B cell (primary cell): ENCODE measurements at places on chromosomes 12 and 14. TPM values are rescaled to one million over a fixed set of nuclear protein-coding genes. Genes with fewer than 3 reads are reported as not detected.

DNA sequence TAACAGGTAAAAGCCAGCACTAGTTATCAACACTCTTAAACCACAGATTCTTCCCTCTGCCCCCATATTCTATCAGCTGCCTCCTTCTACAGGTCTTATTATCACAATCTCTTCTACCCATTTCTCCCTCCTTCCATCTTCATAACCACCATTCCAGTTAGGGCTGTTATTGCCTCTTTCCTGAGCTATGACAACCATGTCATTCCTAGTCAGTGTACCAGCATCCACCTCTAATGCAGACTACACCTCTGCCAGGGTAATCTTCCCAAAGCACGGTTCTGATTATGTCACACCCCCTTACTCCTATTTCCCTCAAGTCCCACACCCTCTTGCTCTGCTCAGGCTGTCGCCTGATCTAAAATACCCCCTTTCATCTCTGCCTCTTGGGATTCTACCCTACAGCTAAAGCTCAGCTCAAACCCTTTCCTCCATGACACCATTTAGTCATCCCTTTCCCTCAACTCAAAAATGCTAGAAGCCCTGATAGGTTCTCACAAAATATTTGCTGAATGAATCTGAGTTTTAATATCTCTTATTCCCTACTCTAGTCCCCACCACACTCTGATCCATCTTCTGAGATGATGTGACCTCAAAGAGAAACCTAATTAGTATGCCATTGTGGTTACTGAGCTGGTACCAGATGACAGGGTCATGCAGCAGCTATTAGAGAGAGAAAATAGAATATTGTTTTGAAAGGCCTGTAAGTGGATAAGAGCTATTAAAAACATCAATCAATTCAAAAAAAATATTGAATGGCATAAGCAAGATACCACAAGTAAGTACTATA is 11.7 kb downstream of the RACGAP1 start:
- H3K36me3 ChIP-seq = no peaks in the 10 kb centered on the region
- no peak overlapping the region for H3K4me3 ChIP-seq
- H3K27me3 ChIP-seq = no peaks in the 10 kb centered on the region
- no peak for DNase-seq

- H3K27me3 ChIP-seq = no peaks in the 10 kb centered on the region
- H3K4me3 ChIP-seq = no peak overlapping the region
- DNase-seq = no peak
- no peak overlapping the region for H3K27ac ChIP-seq
Observed at GRCh38 chr12:79415321-79415720, 275.4 kb downstream of the PAWR start.

- no peak for DNase-seq
- H3K4me1 ChIP-seq = no peaks in the 10 kb centered on the region
- H3K27me3 ChIP-seq = no peaks in the 10 kb centered on the region
Observed at GRCh38 chr14:84807673-84808072, 722.3 kb upstream of the FLRT2 start.

GRCh38 chr14:58362798-58363412 is 32.8 kb upstream of the TOMM20L start:
- no peaks in the 10 kb centered on the region for H3K27me3 ChIP-seq
- no peak overlapping the region for H3K27ac ChIP-seq
- peaks cover 19% of the 10 kb centered on the region for H3K36me3 ChIP-seq
- H3K4me3 ChIP-seq = no peak overlapping the region

- H3K27ac ChIP-seq = no peak overlapping the region
- H3K27me3 ChIP-seq = no peaks in the 10 kb centered on the region
- H3K36me3 ChIP-seq = no peaks in the 10 kb centered on the region
Observed at GRCh38 chr12:4046495-4046840, 173.3 kb upstream of the PARP11 start.

DNA sequence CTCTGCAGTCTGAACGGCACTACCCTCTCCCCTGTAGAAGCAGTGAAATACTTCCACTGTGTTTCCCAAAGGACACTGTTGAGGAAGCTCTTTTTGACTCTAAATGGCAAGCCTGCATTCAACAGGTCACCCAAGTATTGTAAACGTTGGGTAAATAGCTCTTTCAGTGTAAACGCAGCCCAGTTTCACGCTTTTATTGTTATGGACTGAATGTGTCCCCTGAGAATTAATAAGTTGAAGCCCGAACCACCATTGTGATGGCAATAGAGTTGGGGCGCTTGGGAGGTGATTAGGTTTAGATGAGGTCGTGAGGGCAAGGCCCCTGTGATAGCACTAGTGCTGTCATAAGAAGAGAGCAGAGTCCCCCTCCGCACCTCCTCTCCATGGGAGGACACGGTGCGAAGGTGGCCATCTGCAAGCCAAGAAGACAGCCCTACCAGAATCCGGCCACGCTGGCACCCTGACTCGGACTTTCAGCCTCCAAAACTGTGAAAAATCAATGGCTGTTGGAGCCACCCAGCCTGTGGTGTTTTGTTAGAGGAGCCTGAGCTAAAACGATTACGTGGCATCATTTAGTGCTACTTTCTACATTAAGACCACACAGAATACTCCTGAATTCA is 1.1 kb downstream of the SERPINA10 start:
- H3K27ac ChIP-seq = no peak overlapping the region
- H3K4me3 ChIP-seq = no peak overlapping the region
- H3K27me3 ChIP-seq = no peaks in the 10 kb centered on the region
- no peaks in the 10 kb centered on the region for H3K36me3 ChIP-seq
- no peaks in the 10 kb centered on the region for H3K4me1 ChIP-seq

DNA sequence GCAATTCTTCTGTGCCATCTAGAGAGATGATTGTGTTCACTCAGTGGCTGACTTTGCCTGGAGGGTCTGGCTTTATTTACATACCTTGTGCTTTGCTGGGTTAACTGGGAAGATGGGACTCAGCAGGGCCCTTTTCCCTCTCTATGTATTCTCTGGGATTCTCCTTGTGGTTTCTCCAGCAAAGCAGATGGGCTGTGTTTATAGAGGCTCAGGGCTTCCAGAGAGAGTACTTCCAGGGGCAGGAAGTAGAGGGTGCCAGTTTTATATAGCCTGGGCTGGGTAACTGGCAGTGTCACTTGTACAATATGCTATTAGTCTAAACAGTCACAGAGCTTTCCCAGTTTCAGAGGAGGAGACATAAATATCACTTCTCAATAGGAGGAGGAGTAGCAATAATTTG is 509.9 kb downstream of the DIO2 start:
- no peaks in the 10 kb centered on the region for H3K36me3 ChIP-seq
- H3K27ac ChIP-seq = no peak overlapping the region
- H3K27me3 ChIP-seq = no peaks in the 10 kb centered on the region
- no peaks in the 10 kb centered on the region for H3K4me1 ChIP-seq
- H3K4me3 ChIP-seq = no peak overlapping the region

GRCh38 chr12:49823951-49824350 is 4.3 kb downstream of the NCKAP5L start:
- no peak overlapping the region for H3K27ac ChIP-seq
- no peaks in the 10 kb centered on the region for H3K27me3 ChIP-seq
- H3K4me3 ChIP-seq = no peak overlapping the region
- H3K36me3 ChIP-seq = no peaks in the 10 kb centered on the region
- no peak for DNase-seq
- peaks cover 32% of the 10 kb centered on the region for H3K4me1 ChIP-seq

GRCh38 chr12:46084666-46085631 is 94.6 kb upstream of the SCAF11 start:
- no peaks in the 10 kb centered on the region for H3K27me3 ChIP-seq
- H3K4me3 ChIP-seq = no peak overlapping the region
- H3K4me1 ChIP-seq = peaks cover 7% of the 10 kb centered on the region
- H3K27ac ChIP-seq = no peak overlapping the region
- no peaks in the 10 kb centered on the region for H3K36me3 ChIP-seq
- DNase-seq = no peak

- no peaks in the 10 kb centered on the region for H3K36me3 ChIP-seq
- no peak overlapping the region for H3K27ac ChIP-seq
- H3K27me3 ChIP-seq = no peaks in the 10 kb centered on the region
- DNase-seq = no peak
- H3K4me1 ChIP-seq = no peaks in the 10 kb centered on the region
Observed at GRCh38 chr12:70617450-70617849, 19.8 kb downstream of the PTPRB start.

GRCh38 chr12:52656616-52657015 is 4.6 kb upstream of the KRT2 start:
- H3K27ac ChIP-seq = no peak overlapping the region
- peaks cover 8% of the 10 kb centered on the region for H3K27me3 ChIP-seq
- H3K4me1 ChIP-seq = no peaks in the 10 kb centered on the region
- H3K36me3 ChIP-seq = no peaks in the 10 kb centered on the region
- H3K4me3 ChIP-seq = no peak overlapping the region
- no peak for DNase-seq

DNA sequence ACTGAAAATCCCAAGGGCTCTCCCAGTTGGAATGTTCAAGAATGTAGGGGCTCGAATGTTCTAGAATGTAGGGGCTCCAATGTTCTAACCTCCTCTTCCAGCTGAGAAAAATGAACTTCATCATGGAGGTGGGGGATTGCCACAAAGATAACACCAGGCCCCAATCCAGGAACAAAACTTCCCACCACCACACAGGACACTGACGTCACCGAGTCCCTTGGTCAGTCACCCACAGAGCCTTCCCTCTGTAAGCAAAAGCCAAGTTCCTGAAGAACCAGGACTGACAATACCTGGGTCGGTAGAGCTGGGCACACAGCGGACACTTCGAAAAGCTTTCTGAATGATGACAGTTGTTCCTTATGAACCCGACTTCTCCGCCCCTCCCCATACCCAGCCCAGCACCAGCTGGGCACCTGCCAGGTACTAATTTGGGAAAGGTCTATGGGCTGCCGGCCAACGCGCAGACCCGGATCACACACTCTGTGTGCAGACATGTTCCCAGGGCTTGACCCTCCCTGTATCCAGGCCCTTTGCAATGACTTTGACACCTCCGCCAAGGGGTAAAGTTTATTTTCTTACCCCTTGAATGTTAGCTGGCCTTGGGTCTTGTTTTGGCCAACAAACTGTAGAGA is 18.9 kb downstream of the ITPK1 start:
- DNase-seq = no peak
- no peaks in the 10 kb centered on the region for H3K4me1 ChIP-seq
- no peak overlapping the region for H3K27ac ChIP-seq
- no peak overlapping the region for H3K4me3 ChIP-seq
- no peaks in the 10 kb centered on the region for H3K36me3 ChIP-seq

- no peak overlapping the region for H3K27ac ChIP-seq
- DNase-seq = no peak
- no peaks in the 10 kb centered on the region for H3K36me3 ChIP-seq
- no peak overlapping the region for H3K4me3 ChIP-seq
- no peaks in the 10 kb centered on the region for H3K4me1 ChIP-seq
Observed at GRCh38 chr12:2633825-2634200, 161.0 kb upstream of the FKBP4 start.

- H3K27ac ChIP-seq = no peak overlapping the region
- H3K27me3 ChIP-seq = no peaks in the 10 kb centered on the region
- no peaks in the 10 kb centered on the region for H3K36me3 ChIP-seq
- peaks cover 3% of the 10 kb centered on the region for H3K4me1 ChIP-seq
- no peak overlapping the region for H3K4me3 ChIP-seq
- DNase-seq = no peak
Observed at GRCh38 chr12:56772625-56773024, 9.5 kb downstream of the HSD17B6 start.

- no peaks in the 10 kb centered on the region for H3K27me3 ChIP-seq
- peak; percentile 35 for DNase-seq
- no peak overlapping the region for H3K27ac ChIP-seq
- no peaks in the 10 kb centered on the region for H3K36me3 ChIP-seq
- H3K4me1 ChIP-seq = no peaks in the 10 kb centered on the region
- no peak overlapping the region for H3K4me3 ChIP-seq
Observed at GRCh38 chr12:3363608-3364007, 127.4 kb upstream of the PRMT8 start.

DNA sequence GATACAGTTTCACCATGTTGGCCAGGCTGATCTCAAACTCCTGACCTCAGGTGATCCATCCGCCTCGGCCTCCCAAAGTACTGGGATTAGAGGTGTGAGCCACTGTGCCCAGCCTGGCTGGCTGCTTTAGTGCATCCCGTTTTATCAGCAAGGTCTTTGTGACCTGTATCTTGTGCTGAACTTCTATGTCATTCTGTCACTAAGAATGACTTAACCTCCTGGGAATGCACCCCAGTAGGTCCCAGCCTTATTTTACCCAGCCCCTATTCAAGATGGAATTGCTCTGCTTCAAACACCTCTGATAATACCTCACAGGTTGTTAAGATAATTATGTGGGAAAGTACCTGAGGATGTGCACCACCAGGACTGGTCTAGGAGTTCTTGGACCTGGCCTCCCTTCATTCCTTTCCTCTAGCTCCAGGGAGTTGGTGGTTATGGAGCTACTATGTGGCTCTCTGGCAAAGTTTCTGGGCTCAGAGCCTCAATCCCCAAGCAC is 26.1 kb upstream of the JPH4 start:
- H3K27ac ChIP-seq = no peak overlapping the region
- no peaks in the 10 kb centered on the region for H3K27me3 ChIP-seq
- H3K36me3 ChIP-seq = no peaks in the 10 kb centered on the region
- no peaks in the 10 kb centered on the region for H3K4me1 ChIP-seq
- no peak for DNase-seq

- no peaks in the 10 kb centered on the region for H3K36me3 ChIP-seq
- no peaks in the 10 kb centered on the region for H3K27me3 ChIP-seq
- no peaks in the 10 kb centered on the region for H3K4me1 ChIP-seq
Observed at GRCh38 chr14:64685371-64686281, 18.6 kb upstream of the PLEKHG3 start.

DNA sequence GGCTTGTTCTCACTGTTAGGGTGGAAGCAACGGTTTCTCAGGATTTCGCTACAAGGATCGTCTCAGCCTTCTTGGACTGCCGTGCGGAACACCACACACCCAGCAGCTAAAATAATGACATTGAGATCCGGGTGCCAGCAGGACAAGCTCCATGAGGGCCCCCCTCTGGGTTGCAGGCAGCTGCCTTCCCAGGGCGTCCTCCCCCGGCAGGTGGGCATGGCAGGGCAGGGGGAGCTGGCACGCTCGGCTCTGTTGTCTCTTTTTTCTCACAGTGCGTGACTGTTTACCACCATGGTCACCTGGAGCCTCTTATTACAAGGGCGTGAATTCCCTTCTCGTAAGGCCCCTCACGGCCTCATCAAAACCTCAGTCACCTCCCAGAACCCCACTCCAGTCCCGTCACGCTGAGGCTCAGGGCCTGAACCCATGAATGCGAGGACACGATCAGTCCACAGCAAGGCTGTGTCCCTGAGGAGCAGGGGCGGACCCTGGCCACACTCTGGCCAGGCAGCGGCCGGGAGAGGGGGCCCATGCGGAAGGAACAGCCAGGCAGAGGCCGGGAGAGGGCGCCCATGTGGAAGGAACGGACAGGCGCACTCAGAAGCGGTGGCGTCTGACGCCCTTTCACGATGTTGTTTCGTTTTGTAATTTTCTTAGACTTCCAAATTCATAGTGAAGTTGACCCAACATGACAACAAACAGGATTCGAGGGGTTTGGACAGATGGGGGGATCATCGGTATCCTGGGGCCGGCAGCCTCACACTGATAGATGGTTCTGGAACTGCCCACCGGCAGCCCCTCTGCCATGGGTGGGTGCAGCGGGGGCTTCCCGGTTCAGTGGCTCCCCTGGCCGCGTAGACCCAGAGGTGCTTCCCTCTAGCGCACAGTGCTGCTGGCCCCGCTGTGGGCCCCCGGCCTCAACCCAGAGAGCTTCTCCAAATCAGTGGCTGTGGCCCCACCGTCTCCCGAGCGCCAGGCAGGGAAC is 10.0 kb downstream of the LRCOL1 start:
- no peak overlapping the region for H3K27ac ChIP-seq
- H3K4me1 ChIP-seq = peaks cover 29% of the 10 kb centered on the region
- peak; percentile 65 for DNase-seq
- H3K36me3 ChIP-seq = no peaks in the 10 kb centered on the region

Gene PTMS
- 2.1 and 3.4 TPM in 2 replicates for total RNA-seq

Gene PRR4
- total RNA-seq = 1.0 and 1.9 TPM in 2 replicates

Gene FRS2
- total RNA-seq = 29.5 and 33.7 TPM in 2 replicates

Gene OAS3
- total RNA-seq = 24.9 and 25.5 TPM in 2 replicates

Gene ADCK1
- 10.6 and 13.1 TPM in 2 replicates for total RNA-seq

Gene FMNL3
- total RNA-seq = 69.9 and 73.7 TPM in 2 replicates

Gene GRIP1
- 0.51 TPM in 1 of 2 replicates, not detected in the other for total RNA-seq

Gene CCDC63
- total RNA-seq = not detected in 2 replicates

Gene EFS
- total RNA-seq = not detected in 2 replicates

Gene SLC16A7
- 32.7 and 32.8 TPM in 2 replicates for total RNA-seq

Gene RAD9B
- total RNA-seq = 1.5 and 1.7 TPM in 2 replicates
